ENCODE measurements at places on chromosomes 1 and 21. TPM values are rescaled to one million over a fixed set of nuclear protein-coding genes. Genes with fewer than 3 reads are reported as not detected.

GRCh38 chr1:85049735-85050166 is 1.5 kb upstream of the MCOLN3 start:
- DNase-seq, result no peak

GRCh38 chr1:55937840-55938375 is 641.5 kb downstream of the PLPP3 start:
- DNase-seq, result no peak

- no peak for DNase-seq
Measured at GRCh38 chr1:241271427-241271826, 85.6 kb downstream of the RGS7 start.

- DNase-seq, result no peak
Measured at GRCh38 chr1:111976332-111976731, 13.1 kb downstream of the KCND3 start.

DNA sequence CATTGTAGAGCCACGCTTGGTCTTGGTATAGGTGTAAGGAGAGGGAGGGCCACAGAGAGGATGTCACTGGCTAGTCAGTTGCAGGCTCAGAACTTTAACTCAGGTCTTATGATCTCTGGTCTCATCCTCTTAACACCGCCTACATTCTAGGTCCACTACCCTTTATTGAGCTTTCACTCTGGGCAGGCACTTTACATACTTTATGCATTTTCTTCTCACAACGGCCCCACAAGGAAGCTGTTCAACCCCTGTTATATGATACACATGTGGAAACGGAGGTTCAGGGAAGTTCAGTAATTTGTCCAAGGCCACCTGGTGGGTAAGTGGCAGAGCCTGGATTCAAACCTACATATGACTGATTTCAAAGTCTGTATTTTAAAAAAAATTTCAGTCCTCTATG is 25.3 kb upstream of the RCAN3 start:
- DNase-seq, result no peak

GRCh38 chr1:11720525-11720924 is 15.4 kb upstream of the AGTRAP start:
- no peak for DNase-seq

DNA sequence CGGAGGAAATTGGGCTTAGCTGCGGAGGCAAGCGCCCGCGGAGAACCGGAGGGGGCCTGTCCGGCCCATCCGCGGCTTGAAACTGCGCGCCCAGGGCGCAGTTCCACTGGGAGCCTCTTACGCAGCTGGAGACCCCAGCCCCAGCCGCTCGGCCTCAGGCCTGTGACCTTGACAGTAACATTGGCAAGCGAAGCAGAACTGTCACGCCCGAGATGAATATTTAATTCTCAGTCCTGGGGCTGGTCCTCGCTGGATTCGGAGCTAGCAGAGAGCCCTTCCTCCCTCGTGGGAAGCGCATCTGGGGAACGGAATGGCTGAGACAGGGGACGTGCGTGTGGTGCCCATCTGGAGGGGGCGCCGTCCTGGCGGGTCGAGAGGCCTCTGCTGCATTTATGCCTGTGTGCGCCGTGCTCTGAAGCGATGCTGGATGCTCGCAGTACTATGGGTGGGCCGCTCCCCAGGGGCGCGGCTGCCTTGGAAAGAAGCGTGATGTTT is 928 bp downstream of the SLC6A17 start:
- no peak for DNase-seq

GRCh38 chr1:159856576-159856975 is 5.9 kb downstream of the VSIG8 start:
- DNase-seq, result no peak

DNA sequence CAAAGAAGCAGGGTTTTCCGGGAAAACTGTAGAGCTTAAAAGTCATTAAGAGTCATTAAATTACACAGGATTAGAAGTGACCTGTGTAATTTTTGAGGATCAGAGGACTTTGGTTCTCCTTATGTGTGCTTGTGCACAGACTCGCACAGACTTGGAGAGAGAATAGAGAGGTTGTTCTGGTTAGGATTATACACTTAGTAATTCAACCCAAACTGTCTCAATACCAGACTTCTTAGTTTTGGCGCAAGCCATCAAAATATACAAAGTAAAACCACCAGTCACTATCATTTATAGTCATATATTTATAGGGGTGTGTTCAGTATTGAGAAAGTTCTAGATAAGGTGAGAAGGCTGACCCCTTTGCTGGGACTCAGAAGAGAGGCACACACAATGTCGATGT is 112.3 kb downstream of the HLX start:
- no peak for DNase-seq

The DYNLT4 gene
- polyA plus RNA-seq, result 0.59 TPM

The EXO1 gene
- 0.06 TPM for polyA plus RNA-seq

The DNM3 gene
- 2.7 TPM for polyA plus RNA-seq

The DIO1 gene
- polyA plus RNA-seq, result not detected

The C1orf226 gene
- polyA plus RNA-seq, result 1.0 TPM

Data from heart right ventricle (tissue), 16 donors.